ENCODE measurements at places on chromosomes 3 and 15.
A peak's percentile ranks its signal among the peaks of the same experiment; 100 is the strongest.

GRCh38 chr3:99706410-99706809 lies 68.0 kb downstream of the COL8A1 start:
- DNase-seq: no peak

GRCh38 chr3:7309641-7310102 lies 448.8 kb downstream of the GRM7 start:
- DNase-seq: peak; percentile 63

GRCh38 chr15:70038730-70039392 lies 58.9 kb downstream of the TLE3 start:
- DNase-seq: no peak

GRCh38 chr3:58839187-58839586 lies 172.6 kb upstream of the FAM3D start:
- no peak for DNase-seq

- DNase-seq: no peak
Observed at GRCh38 chr3:148714521-148714920, 16.8 kb downstream of the AGTR1 start.

DNA sequence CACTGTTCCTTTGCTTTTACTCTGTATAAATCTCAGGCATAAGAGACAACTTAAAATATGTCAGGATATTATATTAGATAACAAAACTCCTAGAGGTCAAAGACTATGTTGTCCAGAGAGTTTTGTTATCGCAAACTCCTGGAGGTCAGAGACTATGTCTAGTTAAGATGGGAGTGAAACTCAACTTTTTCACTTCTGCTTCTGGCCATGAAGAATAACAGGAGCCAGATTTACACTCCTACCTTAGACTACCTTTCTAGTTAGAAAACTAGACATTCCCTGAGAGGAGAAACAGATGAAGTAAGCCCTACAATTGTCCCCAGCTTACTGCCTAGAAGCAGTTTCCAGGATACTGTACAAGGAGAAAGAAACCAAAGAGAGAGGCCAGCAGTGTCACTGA lies 255.4 kb upstream of the UBE2E1 start:
- DNase-seq: no peak

- no peak for DNase-seq
Observed at GRCh38 chr15:74989527-74989926, 5.8 kb upstream of the SCAMP5 start.

DNA sequence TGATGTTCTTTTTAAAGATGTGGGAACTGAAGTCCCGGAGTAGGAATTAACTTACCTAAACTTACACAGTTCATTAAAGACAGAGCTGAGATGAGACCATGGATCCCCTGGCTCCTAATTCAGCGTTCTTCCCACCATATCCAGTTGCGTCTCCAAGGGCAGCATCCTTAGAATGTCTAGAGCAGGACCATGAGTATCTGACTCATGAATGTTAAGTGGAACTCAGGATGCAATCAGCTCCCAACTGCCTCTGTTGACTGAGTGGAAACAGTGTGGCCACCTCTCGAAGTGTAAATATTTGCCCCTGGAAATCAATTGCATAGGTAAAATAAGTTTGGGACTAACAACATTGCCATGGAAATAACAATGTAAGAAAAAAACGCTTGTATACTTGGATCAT lies 2.5 kb downstream of the SNTN start:
- DNase-seq: no peak

GRCh38 chr3:46578973-46579755 lies 13.1 kb upstream of the LRRC2 start:
- DNase-seq: no peak

DNA sequence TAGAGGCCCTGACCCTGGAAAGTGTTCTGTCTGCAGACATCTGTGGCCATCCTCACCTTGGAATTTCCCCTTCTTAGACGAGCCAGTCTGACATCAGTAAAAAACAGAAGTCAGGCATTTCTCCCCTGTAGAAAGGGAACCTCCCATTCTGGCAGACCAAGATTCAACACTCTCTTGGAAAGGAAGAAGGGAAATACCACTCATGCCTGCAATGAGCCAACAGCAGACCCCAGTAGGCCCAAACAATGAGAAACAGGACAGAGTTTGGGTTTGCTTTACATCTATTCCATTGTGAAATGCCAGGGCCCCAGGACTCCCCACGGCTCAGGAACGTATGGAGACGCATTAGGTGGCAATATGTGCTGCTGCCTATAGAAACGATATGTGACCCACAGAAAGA lies 264.0 kb upstream of the NSMCE3 start:
- DNase-seq: no peak

DNA sequence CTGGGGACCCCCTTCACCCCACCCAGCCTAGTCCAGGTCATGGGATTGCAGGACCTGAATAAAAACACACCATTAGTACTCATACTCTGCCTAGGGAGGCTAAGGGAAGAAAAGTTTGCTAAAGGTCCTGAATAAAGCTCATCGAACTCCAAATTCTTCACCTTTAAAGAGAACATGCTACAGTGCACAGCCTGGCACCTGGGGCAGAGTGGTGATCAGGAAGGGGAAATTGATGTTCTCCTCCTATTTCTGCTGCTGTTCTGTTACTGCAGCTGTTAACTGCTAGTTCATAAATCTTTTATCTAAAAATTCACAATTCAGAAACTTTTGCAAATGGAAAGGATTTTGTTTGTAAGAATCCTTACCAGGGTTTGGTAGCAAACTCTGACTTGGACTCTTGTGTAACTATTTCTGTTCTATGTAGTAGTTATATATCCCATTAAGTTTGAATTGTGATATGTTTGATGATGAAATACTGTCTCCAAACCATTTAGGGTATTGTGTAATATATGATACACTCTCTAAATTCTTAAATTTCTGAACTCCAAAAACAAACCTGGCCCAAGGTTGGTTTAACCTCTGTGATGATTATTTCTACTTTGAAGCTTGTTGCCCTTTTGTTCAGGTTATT lies 27.9 kb downstream of the MCTP2 start:
- no peak for DNase-seq

GRCh38 chr3:157079676-157080369 lies 80.1 kb downstream of the CCNL1 start:
- DNase-seq: no peak

All from epithelial cell of proximal tubule (primary cell).